ENCODE measurements at places on chromosomes 7 and 10.
A peak's percentile ranks its signal among the peaks of the same experiment; 100 is the strongest.

- DNase-seq, result no peak
Observed at GRCh38 chr10:75530299-75530698, 98.9 kb downstream of the LRMDA start.

DNA sequence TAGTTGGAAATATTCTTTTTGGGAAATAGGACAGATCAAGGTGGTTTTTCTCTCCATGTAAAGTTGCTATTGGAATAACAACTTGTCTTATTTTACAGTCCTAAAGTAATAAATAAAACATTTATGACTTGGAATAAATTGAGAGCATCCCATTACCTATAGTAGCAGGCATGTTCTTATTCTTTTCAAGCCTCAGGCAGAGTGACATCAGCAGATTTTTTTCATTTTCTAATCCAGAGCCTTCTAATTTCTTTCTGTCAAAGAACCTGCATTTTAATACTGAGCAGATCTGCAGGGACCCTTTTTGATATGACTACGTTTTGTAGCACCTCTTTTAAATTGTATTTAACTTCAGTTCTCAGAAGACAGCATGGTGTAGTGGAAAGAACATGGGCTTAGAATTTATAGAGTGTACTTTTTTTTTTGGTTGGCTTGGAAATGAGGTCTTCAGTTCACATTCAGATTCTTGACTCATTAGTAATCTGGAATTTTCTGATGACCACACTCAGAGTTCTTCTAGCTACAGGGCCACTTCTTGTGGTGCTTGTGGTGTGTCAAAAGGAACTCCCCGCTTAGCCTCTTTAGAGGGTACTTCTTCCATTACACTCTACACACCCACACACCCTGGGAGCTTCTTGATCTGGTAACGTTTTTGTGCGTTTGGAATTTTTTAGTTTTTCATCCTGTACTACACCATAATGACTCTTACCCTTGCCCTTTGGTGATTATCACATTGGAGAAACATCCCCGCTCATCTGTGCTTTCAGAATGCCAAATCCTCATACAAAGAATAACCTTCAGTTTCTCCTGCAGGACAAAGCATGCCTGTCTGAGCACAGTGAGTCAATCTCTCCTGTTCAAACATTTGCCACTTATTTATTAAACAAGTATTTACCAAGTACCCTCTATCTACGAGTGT lies 34.6 kb downstream of the AGK start:
- no peak for DNase-seq

- peak; percentile 65 for DNase-seq
Observed at GRCh38 chr7:44615149-44615611, 8.8 kb downstream of the OGDH start.

- no peak for DNase-seq
Observed at GRCh38 chr7:18828994-18829857, 288.2 kb downstream of the TWIST1 start.

- DNase-seq, result no peak
Observed at GRCh38 chr10:76282061-76283025, 850.9 kb downstream of the LRMDA start.

- DNase-seq, result no peak
Observed at GRCh38 chr7:33325754-33326484, 196.6 kb downstream of the BBS9 start.

GRCh38 chr7:2154831-2155230 lies 77.9 kb downstream of the MAD1L1 start:
- no peak for DNase-seq

GRCh38 chr7:128352636-128353035 lies 8.9 kb downstream of the PRRT4 start:
- DNase-seq, result no peak

GRCh38 chr7:26787701-26788100 lies 76.7 kb downstream of the SKAP2 start:
- DNase-seq, result no peak

DNA sequence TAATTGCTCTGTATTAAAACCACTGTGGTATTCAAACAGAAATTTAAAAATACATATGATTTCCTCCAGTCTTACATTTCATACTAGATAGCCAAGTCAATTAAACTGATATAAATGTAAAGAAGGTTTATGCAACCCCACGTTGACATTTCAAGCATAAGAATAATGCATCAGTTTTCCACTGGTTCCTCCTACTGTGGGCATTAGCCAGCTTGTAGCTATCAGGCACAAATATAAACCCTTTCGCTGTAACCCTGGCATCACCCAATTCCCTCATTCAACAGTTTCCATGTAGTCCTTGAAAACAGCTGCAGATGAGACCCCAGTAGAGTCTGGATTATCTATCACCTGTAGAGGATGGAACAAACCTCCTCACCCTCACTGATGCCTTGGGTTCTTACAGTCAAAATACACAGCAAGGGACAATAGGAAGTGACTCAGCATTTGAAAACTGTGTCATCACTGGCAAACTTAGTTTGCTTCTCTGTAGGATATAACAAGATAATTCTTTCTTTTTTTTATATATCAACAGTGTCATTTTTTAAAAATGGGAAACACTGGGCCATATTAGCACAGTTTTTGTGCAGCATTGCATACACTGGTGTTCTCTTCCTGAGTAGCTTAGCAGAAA lies 113.0 kb downstream of the PDE1C start:
- DNase-seq, result no peak

GRCh38 chr10:71802715-71803488 lies 29.6 kb upstream of the VSIR start:
- no peak for DNase-seq

DNA sequence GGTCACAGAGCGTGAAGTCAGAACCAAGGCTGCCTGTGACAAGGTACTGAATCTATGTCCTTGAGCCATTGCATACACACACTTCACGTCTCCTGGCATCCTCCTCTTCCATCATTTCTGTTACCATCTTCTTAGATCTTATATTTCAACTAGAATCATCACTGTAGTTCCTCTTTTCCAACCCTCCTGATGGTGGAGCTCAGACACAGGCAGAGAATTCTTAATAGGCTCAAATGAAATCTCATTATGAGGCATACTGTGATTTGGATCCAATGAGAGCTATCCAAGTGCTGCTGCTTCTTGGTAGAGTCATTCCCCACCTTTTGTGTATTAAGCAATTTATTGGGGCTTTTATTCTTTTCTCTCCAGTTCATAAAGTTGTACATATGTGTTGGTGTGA lies 113.2 kb downstream of the CALCR start:
- no peak for DNase-seq

GRCh38 chr7:70738151-70738885 lies 393.6 kb upstream of the GALNT17 start:
- no peak for DNase-seq

- no peak for DNase-seq
Observed at GRCh38 chr10:100967332-100967731, 2.0 kb upstream of the SEMA4G start.

- DNase-seq, result no peak
Observed at GRCh38 chr10:11959966-11960365, 82.6 kb downstream of the UPF2 start.

DNA sequence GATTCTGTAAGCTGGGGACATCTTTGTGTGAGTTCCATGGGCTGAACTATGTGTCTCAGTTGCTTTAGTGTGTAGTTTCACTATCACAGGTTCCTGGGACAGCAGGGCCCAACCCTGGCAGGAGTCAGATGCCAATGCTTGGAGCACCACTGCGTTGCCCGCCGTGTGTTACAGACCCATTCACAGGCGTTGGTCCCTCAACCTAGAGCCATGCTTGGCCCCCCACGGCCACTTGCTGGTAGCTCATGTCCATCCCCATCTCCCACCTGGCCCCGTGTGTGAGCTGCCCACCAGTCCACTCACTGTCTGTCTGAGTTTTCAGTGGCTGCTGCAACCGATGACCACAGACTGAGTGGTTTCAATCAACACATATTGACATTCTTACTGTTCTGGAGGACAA lies 546.9 kb downstream of the TCERG1L start:
- DNase-seq, result no peak

- DNase-seq, result no peak
Observed at GRCh38 chr10:60760711-60761210, 17.5 kb upstream of the CDK1 start.

DNA sequence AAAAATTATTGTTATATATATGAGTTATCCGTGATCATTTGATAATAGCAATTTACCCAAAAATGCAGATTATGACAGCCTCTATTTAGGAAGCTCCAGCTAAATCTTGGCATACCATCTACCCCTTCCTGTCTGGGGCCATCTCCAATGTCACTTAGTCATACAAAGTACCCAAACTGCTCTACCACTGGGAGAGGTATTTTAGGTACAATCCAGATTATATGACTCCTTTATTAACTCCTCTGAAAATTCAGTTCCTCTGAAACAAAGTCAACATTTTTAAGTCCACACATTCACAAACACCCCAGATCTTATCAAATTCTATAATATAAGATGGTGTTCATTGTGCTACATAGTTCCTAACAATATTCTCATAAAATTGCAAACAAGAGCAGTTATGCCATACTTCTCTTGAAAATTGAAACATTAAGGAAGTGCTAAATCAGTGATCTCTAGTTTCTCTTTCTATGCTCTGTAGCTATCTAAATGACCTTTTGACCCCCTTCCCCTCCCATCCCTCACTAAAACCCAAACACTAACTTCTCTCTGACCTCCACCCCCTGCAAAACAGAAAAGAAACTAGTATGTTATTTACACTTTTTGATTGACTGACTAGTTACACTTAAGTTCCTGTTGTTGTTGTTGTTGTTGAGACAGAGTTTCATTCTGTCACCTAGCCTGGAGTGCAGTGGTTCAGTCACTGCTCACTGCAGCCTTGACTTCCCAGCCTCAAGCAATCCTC lies 16.4 kb downstream of the HOXA1 start:
- DNase-seq, result no peak

DNA sequence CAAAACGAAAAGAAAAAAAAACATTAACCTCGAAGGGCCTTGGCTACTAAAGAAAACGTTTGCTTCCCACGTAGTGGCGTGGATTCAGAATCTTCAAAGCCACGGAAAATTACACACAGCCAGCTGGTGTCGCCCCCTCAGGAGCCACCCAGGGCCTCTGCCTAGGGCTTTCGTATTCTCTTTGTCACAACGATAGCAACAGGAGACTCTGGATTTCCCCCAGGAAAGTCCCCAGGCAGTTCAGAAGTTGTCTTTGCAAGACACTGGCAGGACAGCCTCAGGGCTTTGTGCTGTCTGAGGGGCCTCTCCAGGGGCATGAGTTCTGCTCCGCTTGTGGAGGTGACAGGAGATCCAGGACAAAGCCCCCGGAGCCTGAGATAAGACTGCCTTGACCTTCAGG lies 150.2 kb upstream of the INSYN2A start:
- no peak for DNase-seq

DNA sequence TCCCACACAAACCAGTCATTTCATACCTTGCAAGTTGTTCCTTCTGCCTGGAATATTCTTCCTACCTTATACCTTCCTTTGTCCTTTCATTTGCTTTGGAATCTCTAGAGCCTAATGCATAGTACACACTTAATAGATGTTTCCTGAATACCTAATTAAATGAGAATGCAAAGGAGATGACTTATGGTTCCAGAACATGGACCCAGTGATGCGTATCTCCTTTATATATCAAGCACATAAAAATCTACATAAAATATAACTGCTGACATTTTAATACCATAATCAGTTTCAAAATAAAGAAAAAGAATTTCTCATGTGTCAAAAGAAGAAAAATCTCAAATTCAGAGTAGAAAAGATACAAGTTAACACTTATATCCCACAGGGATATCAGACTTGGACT lies 110.6 kb upstream of the ASAH2 start:
- DNase-seq, result no peak

- DNase-seq, result no peak
Observed at GRCh38 chr7:35820858-35821257, 20.0 kb downstream of the SEPTIN7 start.

- no peak for DNase-seq
Observed at GRCh38 chr7:81810476-81811155, 40.8 kb upstream of the HGF start.

DNA sequence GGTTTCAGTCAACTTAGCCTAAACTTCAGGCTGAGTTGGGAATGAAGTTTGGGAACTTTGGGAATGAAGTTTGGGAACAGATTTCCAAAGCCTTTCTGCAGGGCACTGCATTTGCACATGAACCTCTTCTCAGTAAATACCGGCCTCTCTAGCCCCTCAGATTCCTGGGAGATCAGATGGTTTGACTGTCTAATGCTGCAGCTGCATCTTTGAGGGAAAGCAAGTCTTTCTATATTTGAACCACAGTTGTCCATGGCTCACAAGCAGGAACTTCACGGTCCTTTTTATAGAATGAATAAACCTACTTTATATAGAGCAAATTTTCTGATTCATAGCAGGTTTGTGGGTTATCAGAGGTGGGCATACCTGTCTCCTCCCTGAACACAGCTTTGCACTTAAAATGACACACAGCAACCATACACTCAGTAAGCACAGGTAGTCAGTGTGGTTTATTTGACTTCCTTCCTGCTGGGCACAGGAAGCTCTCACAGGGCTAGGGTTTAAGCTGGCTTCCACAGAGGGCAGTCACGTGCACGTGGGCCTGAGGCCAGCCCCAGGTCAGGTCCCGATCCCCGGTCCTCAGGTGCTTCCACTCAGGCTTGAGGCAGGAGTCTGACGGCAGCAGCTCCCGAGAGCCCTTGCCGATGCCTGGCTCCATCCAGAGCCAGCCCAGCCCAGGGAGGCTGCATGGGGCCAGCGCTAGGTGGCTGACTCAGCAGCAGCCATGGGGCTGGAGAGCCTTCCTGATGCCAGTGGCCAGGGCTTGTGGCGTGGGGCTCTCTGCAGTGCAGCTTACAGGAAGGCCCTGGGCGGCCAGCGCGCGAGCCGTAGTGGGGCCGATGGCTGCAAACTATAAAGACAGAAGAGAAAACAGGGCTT lies 12.8 kb upstream of the MMP21 start:
- DNase-seq, result no peak

DNA sequence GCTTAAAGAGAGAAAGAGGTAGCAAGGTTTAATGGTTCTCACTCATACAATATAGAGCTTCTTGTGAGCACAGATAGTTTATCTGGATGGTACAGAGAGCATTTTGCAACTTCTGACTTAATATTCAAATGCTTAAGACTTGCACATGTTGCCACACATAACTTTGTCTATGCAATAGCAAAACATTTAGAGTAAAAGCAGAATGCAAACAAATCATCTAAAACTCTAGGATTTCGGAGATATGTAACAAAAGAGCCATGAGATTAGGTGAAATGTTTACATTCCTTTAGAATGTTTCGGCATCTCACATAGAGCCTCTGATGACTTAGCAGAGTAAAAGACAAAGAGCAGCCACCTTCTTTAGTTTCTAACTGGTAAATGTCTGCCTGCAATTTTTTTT lies 717.1 kb upstream of the LRRN3 start:
- DNase-seq, result no peak

GRCh38 chr7:72444026-72444776 lies 32.1 kb upstream of the CALN1 start:
- DNase-seq, result no peak

DNA sequence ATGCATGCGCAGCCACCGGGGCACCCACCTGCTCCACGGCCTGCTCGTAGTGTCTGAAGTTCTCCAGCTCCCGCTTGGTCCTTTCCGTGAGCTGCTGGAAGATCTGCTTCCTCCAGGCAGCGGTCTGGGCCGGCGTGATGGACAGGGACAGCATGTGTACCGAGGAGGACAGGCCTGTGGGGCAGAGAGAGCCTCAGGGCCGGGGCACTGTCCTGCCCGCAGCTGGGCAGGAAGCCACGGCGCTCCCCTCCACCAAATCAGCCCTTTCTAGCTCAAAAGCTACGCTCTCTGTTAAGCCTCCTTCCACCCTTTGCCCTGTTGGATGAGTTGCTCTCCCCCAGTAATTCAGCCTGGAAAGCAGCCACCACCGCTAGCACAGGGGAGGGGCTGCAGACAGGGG lies 19.2 kb downstream of the TECPR1 start:
- no peak for DNase-seq

GRCh38 chr10:128143531-128143930 lies 17.3 kb upstream of the MKI67 start:
- DNase-seq, result no peak

Data from CD4-positive, alpha-beta T cell treated with Interleukin-21 for 1 hour (primary cell).